Cardiac muscle cell (in vitro differentiated cells and primary cell): ENCODE measurements at places on chromosomes 6 and 20.

DNA sequence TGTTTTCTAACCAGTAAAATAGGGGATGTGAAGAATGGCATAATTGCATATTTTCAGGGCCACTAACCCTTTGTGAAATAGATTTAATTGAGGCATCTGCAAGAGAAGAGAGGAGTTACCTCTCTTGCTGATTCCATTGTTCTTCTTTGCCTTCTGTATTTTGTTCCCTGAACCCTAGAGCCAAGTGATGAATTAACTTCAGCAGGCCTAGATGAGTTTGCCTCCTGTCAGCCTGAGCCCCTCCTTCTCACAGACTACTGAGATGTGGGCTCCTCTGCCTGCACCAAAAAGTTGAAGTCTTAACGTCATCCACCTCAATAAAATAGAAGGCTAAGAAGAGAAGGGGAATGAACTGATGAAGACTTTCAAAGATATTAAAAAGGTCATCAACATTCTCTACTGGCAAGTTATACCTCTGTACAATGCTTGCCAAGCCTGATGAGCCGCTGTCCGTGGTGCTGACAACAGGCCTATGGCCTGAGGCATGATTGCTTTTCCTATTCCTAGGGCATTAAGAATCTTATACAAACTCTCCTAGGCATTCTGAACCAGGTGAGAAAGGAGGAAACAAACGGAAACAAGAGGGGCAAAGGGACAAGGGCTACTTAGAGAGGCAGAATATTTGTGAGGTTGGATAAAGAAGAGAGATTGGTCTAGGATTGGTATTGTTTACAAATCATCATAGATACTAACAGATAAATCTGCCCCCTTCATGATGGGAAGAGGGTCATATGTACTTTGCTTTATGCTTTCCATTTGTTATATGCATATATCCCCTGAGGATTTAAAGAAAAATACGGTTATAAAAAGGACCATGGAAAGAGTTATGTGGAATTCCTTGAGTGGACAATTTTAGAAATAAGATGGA lies 46.8 kb downstream of the CD24 start:
- peak; percentile 91 for DNase-seq

DNA sequence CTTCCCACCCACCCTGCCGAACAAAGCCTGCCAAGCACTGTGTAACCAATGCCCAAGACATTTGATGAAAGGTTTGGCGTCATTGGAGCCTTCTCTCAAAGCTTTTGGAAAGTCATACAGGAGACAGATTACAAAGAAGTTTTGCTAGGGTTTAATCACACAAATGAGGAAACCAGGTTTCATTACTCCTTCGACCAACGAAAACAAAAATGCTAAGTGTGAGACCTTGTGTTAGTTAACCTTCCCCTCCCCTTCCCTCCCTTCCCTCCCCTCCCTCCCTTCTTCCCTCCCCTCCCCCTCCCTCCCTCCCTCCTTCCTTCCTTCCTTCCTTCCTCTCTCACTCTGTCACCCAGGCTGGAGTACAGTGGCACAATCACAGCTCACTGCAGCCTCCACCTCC lies 96.1 kb upstream of the CD83 start:
- no peak for DNase-seq

DNA sequence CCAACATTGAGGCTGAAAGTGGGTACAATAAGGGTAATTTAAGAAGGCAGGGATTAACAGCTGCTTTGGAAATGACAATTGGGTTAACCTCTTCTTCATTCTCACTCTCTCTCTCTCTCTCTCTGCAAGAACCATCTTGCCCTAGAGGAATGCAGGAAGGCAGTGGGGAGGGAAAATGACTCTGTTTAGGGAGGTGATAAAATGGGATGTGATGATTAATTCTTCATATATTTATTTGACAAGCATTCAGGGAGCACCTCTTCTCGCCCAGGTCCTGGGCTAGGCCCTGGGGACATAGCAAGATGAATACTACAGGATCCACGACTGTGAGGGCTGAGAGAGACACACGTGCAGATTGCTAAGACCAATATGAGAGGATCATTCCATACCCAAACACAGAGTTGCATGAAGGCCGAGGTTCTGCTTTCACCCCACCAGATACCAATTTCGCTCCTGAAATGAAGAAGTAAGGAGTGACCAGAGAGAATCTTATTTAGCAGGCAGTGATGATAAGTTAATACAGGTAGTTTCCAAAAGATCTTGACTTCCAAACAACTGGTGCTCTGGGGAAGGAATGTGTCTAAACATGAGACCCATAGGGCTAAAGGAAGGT lies 13.3 kb upstream of the PTPN1 start:
- no peak for DNase-seq

DNA sequence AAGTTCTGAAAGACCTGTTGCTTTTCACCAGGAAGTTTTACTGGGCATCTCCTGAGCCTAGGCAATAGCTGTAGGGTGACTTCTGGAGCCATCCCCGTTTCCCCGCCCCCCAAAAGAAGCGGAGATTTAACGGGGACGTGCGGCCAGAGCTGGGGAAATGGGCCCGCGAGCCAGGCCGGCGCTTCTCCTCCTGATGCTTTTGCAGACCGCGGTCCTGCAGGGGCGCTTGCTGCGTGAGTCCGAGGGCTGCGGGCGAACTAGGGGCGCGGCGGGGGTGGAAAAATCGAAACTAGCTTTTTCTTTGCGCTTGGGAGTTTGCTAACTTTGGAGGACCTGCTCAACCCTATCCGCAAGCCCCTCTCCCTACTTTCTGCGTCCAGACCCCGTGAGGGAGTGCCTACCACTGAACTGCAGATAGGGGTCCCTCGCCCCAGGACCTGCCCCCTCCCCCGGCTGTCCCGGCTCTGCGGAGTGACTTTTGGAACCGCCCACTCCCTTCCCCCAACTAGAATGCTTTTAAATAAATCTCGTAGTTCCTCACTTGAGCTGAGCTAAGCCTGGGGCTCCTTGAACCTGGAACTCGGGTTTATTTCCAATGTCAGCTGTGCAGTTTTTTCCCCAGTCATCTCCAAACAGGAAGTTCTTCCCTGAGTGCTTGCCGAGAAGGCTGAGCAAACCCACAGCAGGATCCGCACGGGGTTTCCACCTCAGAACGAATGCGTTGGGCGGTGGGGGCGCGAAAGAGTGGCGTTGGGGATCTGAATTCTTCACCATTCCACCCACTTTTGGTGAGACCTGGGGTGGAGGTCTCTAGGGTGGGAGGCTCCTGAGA lies at the start of gene HFE:
Gene HFE, plus strand, starts transcription at position 146 of the 832 bp plus-strand sequence. Its CDS starts 12 bp downstream, at position 158.
- peak; percentile 68 for DNase-seq
